Bladder microvascular endothelial cell (primary cell): ENCODE measurements at places on chromosomes 3 and 15. TPM values are rescaled to one million over a fixed set of nuclear protein-coding genes. Genes with fewer than 3 reads are reported as not detected.

The ZNF660 gene
- 0.49 and 2.0 TPM in 2 replicates for total RNA-seq

The CTXN2 gene
- total RNA-seq = not detected in 2 replicates

The PPM1L gene
- 0.65 and 0.88 TPM in 2 replicates for total RNA-seq

The FANCD2OS gene
- total RNA-seq = not detected in 2 replicates

The UBR1 gene
- total RNA-seq = 20.7 and 43.2 TPM in 2 replicates

The FOXB1 gene
- not detected in 2 replicates for total RNA-seq

The IL12A gene
- total RNA-seq = 0.76 and 0.81 TPM in 2 replicates

The STAC gene
- 7.4 and 12.5 TPM in 2 replicates for total RNA-seq

The HDGFL3 gene
- total RNA-seq = 30.9 and 108 TPM in 2 replicates

The ST3GAL6 gene
- 6.0 and 21.9 TPM in 2 replicates for total RNA-seq

The CACNA1D gene
- total RNA-seq = not detected in 2 replicates

The EPHB1 gene
- 1.5 and 14.5 TPM in 2 replicates for total RNA-seq

The CEP63 gene
- 14.6 and 16.1 TPM in 2 replicates for total RNA-seq

The CELSR3 gene
- 0.49 and 0.82 TPM in 2 replicates for total RNA-seq

The NCKIPSD gene
- 4.7 and 7.9 TPM in 2 replicates for total RNA-seq

The CHRFAM7A gene
- 1.6 and 2.1 TPM in 2 replicates for total RNA-seq

The HGD gene
- 0.25 and 0.49 TPM in 2 replicates for total RNA-seq

The GOLGA6D gene
- total RNA-seq = under 0.01 TPM in 1 of 2 replicates, not detected in the other

The TM6SF1 gene
- total RNA-seq = 19.6 and 70.5 TPM in 2 replicates

The PCOLCE2 gene
- 0.49 and 0.50 TPM in 2 replicates for total RNA-seq

The GPR160 gene
- total RNA-seq = 4.8 and 13.3 TPM in 2 replicates

The EFCC1 gene
- 1.5 and 3.3 TPM in 2 replicates for total RNA-seq
